ENCODE measurements at places on chromosomes 2 and 18.
A peak's percentile ranks its signal among the peaks of the same experiment; 100 is the strongest.

DNA sequence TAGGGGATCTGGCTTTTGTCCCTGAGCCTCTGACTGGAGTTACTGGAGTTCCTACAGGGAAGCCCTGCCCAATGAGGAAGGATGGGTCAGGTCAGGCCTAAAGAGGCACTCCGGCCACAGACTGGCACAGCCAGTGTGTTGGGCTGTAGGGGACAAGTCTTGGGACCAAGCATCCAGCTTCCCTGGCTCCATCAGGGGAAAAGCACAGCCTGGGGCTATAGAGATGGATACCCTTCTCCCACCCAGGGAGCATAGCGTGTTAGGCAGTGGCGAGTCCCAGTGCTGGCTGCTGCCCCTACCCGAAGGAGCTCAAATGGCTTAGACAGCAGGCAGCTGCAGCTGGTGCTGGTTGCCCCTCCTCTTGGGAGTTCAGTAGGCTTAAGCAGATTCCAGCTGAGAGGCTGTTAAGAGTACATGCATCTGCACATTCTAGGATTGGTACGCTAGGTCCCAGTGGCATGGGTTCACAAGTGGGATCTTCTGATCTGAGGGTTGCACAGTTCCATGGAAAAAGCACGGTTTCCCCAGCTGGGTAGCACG, 111.4 kb downstream of the DCDC2C start:
- DNase-seq, result no peak

- DNase-seq, result no peak
Observed at GRCh38 chr2:198371921-198372543, 567.6 kb downstream of the PLCL1 start.

GRCh38 chr2:26513261-26513660, 35.3 kb upstream of the OTOF start:
- DNase-seq, result no peak

GRCh38 chr2:188345020-188345419, 53.3 kb downstream of the GULP1 start:
- DNase-seq, result no peak

DNA sequence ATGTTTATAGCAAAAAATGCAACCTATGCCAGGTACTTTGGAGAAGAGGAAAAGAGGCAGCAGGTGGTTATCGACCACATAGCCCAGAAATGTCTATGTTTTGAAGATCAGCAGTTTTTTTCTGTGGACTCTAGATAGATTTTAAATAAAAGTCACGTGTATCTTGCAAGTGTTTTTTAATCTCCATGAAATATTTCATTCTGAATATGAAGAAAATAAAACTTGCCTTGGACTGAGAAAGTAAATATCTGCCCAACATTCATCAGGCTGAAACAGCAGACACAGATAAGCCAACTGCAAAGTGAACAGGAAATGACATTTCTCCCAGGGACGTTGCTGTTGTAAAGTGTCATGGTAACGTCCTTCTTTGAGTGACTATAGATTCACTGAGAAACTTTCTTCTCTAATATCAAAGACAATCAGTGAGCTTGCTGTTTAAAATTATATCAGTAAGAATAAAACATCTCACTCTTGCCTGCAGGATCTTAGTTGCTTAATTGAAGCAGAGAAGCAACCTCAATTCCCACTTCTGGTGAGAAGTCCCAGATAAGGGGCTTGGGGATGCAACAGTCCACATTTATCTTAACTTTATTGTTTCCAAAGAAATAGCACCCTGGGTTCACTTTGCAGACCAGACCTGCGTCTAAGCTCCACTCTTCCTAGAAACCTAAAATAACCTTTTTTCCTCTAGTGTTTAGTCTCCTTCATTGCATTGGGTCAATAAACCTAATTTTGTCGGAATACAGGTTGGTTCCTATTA, 6.3 kb downstream of the MYOM1 start:
- DNase-seq, result no peak

- DNase-seq, result peak; percentile 58
Observed at GRCh38 chr18:58044370-58045241, 580 bp downstream of the NEDD4L start.
